Keratinocyte (primary cell): ENCODE measurements at places on chromosomes 4 and X.

DNA sequence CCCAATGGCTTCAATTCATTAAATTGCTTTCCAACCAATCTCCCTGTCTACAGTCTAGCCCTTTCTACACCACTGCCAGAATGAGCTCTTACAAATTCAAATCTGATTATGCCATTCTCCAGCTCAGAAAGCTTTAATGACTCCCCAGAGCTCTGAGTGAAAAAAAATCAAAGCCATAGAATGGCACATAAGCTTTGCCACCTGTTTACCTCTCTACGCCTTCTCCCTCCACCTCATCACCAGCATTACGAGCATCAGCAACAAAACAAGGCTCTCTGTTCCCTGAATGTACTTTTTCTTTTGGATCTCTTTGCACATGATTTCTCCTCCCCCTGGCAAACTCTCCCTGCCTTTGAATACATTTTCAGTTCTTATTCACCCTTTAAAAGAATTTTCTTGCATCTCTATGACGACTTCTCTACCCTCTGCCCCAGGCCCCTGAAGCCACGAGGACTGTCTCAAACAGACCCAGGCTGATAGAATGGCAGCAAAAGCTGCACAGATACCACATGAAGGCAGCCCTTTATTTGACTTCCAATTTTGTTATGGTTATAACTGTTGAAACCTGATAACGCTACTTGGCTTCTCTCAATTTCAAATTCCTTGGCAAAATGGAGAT is 516.0 kb downstream of the PCDH7 start:
- no peaks in the 10 kb centered on the region for H3K36me3 ChIP-seq
- DNase-seq: no peak
- no peak overlapping the region for H3K4me3 ChIP-seq
- H3K4me1 ChIP-seq: peaks cover 16% of the 10 kb centered on the region

DNA sequence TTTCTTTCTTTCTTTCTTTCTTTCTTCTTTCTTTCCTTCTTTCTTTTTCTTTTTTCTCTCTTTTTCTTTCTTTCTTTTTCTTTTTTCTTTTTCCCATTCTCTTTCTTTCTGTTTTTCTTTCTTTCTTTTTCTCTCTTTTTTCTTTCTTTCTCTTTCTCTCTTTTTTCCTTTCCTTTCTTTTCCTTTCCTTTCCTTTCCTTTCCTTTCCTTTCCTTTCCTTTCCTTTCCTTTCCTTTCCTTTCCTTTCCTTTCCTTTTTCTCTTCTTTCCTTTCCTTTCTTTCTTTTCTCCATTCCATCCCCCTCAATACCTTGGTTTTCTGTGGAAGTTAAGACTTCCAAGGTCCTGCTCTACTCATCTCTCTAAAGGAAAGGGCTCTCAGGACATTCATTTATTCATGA is 102.8 kb upstream of the CLNK start:
- no peaks in the 10 kb centered on the region for H3K4me1 ChIP-seq
- H3K4me3 ChIP-seq: no peak overlapping the region
- no peak overlapping the region for H3K27ac ChIP-seq
- DNase-seq: no peak
- H3K36me3 ChIP-seq: no peaks in the 10 kb centered on the region

DNA sequence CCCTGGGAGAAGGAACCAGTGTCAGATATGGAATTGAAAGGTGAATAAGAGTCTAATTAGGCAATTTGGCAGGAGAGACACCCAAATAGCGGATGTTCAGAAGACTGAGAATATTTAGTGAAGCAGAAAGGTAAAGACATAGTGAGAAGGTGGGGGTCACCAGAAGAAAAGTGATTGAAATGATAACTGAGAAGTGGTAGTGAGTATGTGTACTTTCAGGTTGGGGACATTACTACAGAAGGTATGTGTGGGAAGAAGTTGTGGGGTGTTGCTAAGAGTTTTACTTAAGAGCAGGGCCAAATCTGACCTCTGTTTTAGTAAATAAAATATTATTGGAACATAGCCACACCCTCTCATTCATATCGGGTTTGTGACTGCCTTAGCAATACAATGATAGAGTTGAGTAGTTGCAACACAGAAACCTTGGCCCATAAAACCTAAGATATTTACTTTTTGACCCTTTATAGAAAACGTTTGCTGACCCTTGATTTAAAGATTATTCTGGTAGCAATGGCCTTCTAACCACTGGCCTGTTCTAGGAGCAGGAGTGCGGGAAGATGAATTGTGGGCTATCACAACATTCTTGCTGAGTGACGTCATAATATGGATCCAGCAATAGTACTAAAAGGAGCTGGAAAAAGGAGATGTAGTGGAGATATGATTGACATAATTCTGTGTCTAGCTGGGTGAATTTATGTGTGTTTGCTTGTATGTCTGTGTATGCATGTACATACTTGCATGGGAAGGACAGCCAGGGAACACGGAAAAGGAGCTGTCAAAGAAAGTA is 115.3 kb downstream of the HS3ST1 start:
- H3K27ac ChIP-seq: no peak overlapping the region
- H3K4me3 ChIP-seq: no peak overlapping the region
- H3K4me1 ChIP-seq: peaks cover 18% of the 10 kb centered on the region

DNA sequence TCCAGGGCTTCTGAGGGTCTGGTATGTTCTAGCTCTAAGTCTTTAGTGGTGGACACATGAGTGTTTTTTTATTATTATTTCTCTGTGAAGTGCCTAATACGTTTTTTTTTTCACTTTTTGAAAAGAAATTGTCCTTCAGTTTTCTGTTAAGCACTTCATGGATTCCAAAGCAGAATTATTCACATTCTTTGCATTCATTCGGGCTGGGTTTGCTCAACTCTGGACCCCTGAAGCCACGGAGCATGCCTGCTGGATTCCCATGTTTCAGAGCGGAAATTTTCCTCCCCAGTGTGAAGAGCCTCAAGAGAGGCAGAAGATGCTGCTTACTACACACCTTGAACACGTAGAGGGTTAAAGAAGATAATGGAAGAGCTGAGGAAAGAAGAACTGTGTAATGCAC is 107.5 kb downstream of the EGF start:
- no peaks in the 10 kb centered on the region for H3K4me1 ChIP-seq
- no peaks in the 10 kb centered on the region for H3K36me3 ChIP-seq
- H3K27me3 ChIP-seq: peaks cover 8% of the 10 kb centered on the region

GRCh38 chrX:137031039-137031438 is 2.8 kb downstream of the GPR101 start:
- H3K36me3 ChIP-seq: no peaks in the 10 kb centered on the region
- H3K27me3 ChIP-seq: peaks cover 43% of the 10 kb centered on the region
- no peak overlapping the region for H3K27ac ChIP-seq
- no peaks in the 10 kb centered on the region for H3K4me1 ChIP-seq
- DNase-seq: no peak

GRCh38 chr4:159349332-159349731 is 246.5 kb downstream of the RAPGEF2 start:
- H3K36me3 ChIP-seq: peaks cover 12% of the 10 kb centered on the region
- no peak overlapping the region for H3K4me3 ChIP-seq
- no peaks in the 10 kb centered on the region for H3K27me3 ChIP-seq
- no peak overlapping the region for H3K27ac ChIP-seq
- DNase-seq: no peak

- no peaks in the 10 kb centered on the region for H3K4me1 ChIP-seq
- no peaks in the 10 kb centered on the region for H3K36me3 ChIP-seq
Observed at GRCh38 chrX:40402831-40403533, 177.8 kb upstream of the ATP6AP2 start.

DNA sequence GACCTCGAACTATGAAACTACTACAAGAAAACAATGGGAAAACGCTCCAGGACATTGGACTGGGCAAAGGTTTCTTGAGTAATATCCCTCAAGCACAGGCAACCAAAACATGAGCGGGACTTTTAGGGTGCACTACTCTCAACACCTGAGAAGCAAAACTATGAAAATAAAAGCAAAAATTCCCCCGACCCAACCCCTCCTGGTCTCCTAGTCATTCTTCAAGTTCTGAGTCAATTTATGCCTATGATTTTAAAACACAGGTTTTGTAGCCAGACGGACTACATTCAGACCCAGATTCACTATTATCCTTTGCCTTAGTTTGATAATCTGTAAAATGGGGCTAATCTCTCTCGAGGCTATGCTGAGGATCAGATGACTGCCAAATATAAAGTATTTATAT is 97.0 kb downstream of the SOWAHB start:
- H3K36me3 ChIP-seq: no peaks in the 10 kb centered on the region
- H3K27ac ChIP-seq: no peak overlapping the region
- no peak for DNase-seq
- peaks cover 3% of the 10 kb centered on the region for H3K4me1 ChIP-seq
- no peak overlapping the region for H3K4me3 ChIP-seq

DNA sequence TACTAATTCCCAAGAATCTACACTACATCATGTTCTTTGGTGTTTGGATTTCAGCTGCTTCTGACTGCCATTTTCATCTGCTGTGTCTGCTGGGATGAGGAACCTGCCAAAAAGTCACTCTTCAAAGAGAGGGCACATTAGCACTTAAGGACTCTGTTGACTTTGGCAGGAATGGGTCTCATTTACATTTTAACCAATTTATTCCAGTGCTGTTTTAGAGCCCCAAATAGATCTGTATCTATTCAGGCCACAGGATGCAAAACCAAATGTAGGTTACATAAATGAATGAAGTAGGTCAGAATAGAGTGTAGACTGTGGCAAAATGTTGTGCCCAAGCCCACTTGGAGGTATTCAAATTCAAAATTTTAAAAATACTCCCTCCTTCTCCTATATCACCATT is 14.4 kb downstream of the TXK start:
- no peaks in the 10 kb centered on the region for H3K4me1 ChIP-seq
- no peaks in the 10 kb centered on the region for H3K36me3 ChIP-seq
- DNase-seq: no peak
- no peaks in the 10 kb centered on the region for H3K27me3 ChIP-seq
- no peak overlapping the region for H3K27ac ChIP-seq
- no peak overlapping the region for H3K4me3 ChIP-seq
